Stimulated activated CD8-positive, alpha-beta memory T cell treated with anti-CD3 and anti-CD28 coated beads, Interleukin-4, amount 100 ng/mL, for 4 hours (primary cell): ENCODE measurements at places on chromosomes 12 and 14.

- no peak for DNase-seq
Observed at GRCh38 chr12:111886662-111887545, 44.9 kb downstream of the MAPKAPK5 start.

DNA sequence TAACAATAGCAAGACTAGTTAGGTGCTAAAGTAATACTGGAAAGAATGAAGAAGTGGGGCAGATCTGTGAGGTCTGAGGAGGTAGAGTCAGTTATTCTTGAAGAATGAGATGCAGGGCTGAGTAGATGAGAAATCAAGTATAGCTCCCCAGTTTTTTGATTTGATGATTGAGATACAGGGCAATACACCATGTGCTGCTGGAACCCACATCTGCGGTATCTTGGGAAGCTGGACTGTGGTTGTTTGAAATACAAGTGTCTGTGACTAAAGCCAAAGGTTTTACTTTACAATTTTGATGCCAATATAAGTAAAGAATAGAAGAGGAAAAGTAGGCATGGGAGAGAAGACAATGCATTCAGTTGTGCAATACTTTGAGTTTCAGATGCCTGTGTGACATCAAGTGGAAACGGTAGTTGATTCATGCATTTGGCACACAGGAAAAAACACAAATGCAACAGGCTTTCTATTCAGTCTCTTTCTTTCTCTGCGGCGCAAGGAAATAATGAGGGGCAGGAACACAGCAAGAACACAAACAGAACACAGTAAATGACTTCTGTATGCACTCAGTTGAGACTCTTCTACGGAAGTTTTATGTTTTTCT, 190.2 kb upstream of the SLC38A2 start:
- DNase-seq = no peak

- no peak for DNase-seq
Observed at GRCh38 chr12:21780786-21781185, 6.3 kb upstream of the KCNJ8 start.

DNA sequence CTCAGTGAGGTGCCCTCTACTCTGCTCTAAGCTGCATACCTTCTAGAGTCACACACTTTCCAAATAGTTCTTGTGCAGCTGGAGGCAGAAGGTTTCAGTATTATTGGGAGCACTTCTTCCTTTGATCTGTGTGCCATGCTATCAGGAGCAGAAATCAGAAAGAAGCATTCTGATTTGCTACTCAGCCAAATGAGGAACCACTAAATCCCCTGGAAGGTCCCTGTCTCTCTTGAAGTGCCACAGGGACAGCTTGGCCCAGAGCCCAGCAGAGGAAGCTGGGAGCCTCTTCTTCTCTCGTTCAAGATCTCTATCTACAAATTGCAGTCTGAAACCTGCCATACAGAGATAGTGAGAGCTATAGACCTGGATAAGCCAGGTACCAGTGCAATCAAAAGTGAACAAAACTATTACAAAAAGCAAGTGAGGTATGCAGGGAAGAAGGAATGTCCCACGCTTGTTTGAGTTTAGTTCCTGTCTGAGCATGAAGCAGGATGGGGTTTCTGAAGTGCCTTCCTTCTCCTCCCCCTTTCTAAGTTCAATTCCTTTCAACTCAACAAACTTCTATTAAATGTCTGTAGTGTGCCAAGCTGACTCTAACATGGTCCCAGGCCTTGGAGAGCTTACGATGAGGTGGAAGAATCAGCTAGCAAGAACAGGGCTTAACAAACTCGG, 100.9 kb upstream of the PARP11 start:
- DNase-seq = no peak

GRCh38 chr14:45939572-45939971, 686.6 kb upstream of the MIS18BP1 start:
- DNase-seq = no peak

DNA sequence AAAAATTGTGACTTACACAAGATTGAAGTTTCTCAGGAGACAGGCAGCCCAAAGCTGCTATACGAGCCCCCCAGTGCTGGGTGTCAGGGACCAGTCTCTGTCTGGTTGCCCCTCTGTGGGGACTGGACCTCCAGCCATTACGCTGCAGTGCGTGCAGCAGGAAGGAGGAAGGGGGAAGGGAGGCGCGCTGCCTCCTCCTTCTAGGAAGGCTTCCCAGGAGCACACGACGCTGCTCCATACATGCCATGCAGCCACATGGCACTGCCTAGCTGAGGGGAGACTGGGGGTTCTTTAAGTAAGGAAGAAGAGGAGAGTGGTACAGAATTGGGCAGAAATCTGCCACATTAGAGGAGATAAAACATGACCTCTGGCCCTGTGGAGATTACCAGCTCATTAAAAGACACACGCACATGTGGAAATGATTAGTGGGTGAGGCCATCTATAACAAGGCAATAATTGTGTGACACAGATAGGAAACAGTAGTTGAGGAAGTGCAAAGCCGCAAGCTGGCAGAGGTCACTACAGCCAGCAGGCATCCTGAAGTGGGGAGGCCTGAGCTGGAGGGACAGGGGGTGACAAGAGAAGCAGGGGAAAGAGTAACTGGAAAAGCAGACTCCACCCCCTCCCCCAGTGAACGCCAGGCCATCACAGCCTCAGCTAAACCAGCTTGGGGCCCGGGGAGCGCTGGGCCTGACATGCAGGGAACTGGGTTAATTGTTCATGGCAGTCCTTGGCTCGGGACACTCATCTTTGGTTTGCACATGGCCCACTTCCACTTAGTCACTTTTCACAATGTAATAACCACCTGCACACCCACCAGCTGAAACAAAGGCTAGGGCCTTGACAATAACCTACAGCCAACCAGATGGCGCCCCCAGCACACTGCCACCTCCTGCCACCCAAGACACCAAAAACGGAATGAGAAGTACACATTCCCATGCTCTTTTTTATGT, 39.6 kb downstream of the CCDC88C start:
- DNase-seq = no peak

GRCh38 chr12:53739214-53740129, 12.2 kb upstream of the CALCOCO1 start:
- no peak for DNase-seq

- no peak for DNase-seq
Observed at GRCh38 chr14:35050652-35051051, 4.6 kb downstream of the FAM177A1 start.

- no peak for DNase-seq
Observed at GRCh38 chr12:124464062-124464461, 103.3 kb downstream of the NCOR2 start.

DNA sequence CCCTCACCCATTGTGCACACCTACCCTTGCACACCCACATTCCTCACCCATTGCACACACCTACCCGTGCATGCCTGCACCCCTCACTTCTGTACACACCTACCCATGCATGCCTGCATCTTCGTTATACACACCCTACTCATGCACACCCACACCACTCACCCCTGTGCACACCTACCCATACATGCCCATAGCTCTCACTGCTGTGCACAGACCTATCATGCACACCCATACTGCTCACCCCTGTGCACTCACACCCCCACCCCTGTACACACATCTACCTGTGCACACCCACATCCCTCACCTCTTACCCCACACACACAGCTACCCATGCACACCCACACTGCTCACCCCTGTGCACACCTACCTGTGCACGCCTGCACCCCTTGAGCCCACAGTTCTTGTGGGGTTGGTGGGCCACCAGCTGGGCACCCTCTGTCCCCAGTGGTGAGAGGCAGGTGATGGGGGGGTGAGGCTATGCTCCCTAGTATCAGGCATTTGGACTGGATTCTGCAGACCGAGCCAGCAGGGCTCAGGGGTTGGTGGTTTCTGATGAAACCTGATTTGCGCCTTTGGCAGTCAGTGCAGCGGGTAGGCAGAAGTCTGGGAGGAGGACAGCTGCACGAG, 15.6 kb downstream of the CEP170B start:
- no peak for DNase-seq

DNA sequence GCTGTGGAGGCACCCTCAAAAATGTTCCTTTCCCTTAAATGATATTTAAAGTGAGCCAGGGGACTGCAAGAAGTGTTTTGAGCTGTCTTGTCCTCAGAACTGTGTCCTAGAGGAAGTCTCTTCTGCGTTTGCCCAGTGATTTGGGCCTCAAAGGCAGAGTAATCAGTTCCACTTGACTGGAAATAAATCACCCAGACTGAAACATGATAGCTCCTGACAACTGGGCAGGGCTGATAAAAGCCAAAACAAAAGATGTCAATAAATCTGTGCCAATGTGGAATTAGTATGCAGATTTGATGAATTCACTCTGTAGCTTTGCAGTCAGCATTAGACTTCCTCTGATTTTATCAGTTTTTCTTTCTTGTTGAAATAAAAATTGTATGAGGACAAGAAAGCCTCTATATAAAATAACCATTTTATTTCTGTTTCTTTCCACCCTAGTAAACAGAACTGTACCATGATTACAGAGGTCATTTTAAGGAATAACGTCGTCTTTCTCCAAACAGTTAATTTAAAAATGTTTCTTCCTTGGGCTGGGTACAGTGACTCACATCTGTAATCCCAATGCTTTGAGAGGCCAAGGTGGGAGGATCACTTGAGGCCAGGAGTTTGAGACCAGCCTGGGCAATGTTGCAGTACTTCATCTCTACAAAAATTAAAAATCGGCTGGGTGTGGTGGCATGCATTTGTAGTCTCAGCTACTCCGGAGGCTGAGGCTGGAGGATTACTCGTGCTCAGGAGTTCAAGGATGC, 180.8 kb downstream of the ERC1 start:
- no peak for DNase-seq

DNA sequence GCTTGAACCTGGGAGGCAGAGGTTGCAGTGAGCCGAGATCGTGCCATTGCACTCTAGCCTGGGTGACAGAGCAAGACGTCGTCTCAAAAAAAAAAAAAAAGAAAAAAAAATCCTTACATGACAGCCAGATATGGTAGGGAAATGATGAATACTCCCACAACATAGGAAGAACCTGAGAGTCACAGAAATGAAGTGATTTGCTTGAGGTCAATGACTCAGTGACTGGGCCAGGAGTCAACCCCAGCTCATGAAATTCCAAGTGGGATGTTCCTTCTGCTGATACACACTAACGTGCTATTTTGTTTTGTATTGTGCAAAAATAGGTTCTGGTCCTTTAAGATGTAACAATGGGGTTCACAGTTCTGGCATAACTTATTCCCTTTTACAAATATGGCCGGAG, 9.0 kb downstream of the RHOF start:
- DNase-seq = no peak

GRCh38 chr12:123741937-123742572, 20.0 kb upstream of the DNAH10 start:
- DNase-seq = no peak

DNA sequence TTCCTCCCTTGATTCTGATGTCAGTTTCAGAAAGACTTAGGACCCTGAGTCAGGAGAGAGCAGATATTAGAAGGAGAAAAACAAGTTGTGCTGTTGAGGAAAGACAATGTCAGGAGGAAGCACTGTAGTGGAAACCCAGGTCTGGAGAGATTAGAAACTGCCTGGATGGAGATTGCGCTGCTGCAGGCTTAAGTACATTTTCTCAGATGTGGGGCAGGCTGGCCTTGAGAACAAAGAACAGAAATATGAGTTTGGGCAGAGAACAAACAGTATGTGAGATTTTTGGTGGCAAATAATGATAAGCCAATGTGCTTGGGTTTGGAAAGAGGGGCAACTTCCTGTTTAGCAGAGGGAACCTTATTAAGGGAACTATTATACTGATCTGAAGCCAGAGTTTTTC, 74.3 kb upstream of the PRMT8 start:
- no peak for DNase-seq

GRCh38 chr12:62123721-62124203, 136.4 kb upstream of the USP15 start:
- DNase-seq = peak; percentile 2

DNA sequence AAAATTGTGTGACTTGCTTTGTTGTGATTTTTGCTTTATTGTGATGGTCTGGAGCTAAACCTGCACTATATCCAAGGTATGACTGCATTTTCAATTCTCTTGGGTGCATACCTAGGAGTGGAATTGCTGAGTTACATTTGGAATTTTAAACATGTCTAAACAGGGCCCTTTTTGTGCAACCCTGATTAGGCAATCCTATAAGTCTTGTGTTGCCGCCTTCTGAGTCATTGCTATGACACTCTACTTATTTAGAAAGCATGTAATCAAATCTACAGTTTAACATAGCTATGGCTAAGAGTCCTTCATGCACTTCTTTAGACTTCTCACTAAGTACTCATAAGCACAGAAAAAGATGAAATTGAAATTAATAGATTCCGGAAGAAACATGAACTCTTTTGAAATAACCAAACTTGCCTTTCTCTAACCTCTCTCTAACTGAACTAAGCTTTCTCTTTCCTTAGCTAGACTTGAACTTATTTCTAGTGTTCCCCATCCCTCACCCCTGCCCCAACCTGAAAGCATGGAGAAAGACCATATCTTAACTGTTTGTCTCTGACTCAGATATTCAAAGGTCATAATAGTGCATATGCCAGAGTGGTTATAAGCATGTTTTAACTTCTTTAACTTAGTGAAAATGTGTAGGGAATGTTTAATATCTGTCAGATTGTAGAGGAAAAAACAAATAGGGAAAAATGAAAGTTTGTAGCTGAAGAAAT, 203.0 kb downstream of the SNAPC1 start:
- no peak for DNase-seq

- DNase-seq = no peak
Observed at GRCh38 chr14:23483236-23483854, 13.8 kb downstream of the NGDN start.

GRCh38 chr12:45730348-45731189, 1.1 kb downstream of the ARID2 start:
- DNase-seq = no peak

- DNase-seq = no peak
Observed at GRCh38 chr12:85725991-85726390, 110.2 kb downstream of the RASSF9 start.

- DNase-seq = no peak
Observed at GRCh38 chr14:99625476-99625875, 19.5 kb upstream of the HHIPL1 start.

- DNase-seq = no peak
Observed at GRCh38 chr14:65170768-65171507, 68.6 kb upstream of the MAX start.

DNA sequence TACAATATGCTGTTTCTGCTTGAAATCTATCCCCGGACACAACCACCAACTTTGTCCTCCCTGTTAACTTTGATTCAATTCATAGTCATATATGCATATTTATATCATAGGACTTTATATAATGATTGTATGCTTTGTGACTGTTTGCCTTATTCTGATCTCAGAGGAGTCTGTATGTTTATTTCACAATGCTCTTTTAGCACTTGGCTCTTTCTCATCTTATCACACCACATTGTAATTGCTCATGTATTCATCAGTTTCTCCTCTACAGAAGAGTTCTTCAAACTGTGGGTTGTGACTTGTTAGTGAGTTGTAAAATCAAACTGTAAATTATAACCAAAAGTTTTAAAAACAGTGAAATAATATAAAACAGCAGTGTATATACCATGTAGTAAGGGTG, 21.7 kb upstream of the PPM1A start:
- DNase-seq = no peak

DNA sequence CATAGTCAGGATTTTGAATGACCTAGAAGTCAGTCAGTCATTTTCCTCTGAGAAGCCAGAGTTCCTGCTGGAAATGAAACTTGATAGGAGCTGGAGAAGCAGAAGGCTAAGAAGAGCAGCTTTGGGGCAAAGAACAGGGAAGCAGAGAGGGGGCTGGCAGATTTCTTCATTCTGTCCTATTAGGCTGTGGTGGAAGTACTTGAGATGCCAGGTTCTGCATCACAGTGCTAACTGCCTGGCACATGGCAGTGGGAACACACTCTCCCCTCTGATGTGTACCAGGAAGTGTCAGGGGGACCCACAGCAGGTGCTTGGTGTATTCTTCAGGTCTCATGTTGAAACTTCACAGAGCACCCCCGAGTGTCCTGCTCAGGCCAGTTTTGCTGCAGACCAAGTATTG, 61.0 kb downstream of the SUSD6 start:
- DNase-seq = no peak
